B cell (primary cell): ENCODE measurements at places on chromosomes 5 and 9. TPM values are rescaled to one million over a fixed set of nuclear protein-coding genes. Genes with fewer than 3 reads are reported as not detected.
A peak's percentile ranks its signal among the peaks of the same experiment; 100 is the strongest.

DNA sequence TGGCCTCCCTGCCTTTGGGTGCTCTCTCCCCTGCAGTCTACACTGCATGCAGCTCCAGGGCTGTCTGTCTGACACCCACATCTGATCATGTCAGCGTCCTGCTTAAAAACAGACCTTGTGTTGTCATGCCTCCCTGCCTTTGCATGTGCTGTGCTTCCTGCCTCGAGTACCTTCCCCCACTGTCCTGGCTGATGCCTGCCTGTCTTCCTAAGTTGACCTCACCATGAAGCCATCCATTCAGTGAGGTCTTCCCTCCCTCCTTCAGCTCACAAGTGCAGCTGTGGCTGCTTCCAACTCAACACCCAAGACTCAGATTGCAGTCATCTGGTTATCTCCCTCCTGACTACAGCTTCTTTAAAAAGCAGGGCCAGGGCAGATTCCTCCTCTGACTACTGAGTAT is 5.5 kb downstream of the ANGPTL2 start:
- H3K36me3 ChIP-seq = no peaks in the 10 kb centered on the region
- H3K27ac ChIP-seq = no peak overlapping the region
- H3K4me3 ChIP-seq = no peak overlapping the region
- peaks cover 4% of the 10 kb centered on the region for H3K27me3 ChIP-seq
- peaks cover 26% of the 10 kb centered on the region for H3K4me1 ChIP-seq

- H3K4me1 ChIP-seq = peaks cover 15% of the 10 kb centered on the region
- H3K27me3 ChIP-seq = no peaks in the 10 kb centered on the region
- no peak overlapping the region for H3K4me3 ChIP-seq
- no peak overlapping the region for H3K27ac ChIP-seq
- no peaks in the 10 kb centered on the region for H3K36me3 ChIP-seq
- no peak for DNase-seq
These were observed 15.3 kb downstream of the TNFSF15 start for GRCh38 chr9:114790521-114790920.

GRCh38 chr5:54748527-54748926 is 231.0 kb downstream of the SNX18 start:
- H3K4me1 ChIP-seq = peaks cover 24% of the 10 kb centered on the region
- no peaks in the 10 kb centered on the region for H3K36me3 ChIP-seq
- no peak overlapping the region for H3K27ac ChIP-seq
- H3K4me3 ChIP-seq = no peak overlapping the region

- no peak for DNase-seq
- no peaks in the 10 kb centered on the region for H3K4me1 ChIP-seq
- no peaks in the 10 kb centered on the region for H3K36me3 ChIP-seq
- H3K4me3 ChIP-seq = no peak overlapping the region
These were observed 93.0 kb upstream of the PAPPA start for GRCh38 chr9:116060631-116061030.

- peaks cover 7% of the 10 kb centered on the region for H3K27me3 ChIP-seq
- no peaks in the 10 kb centered on the region for H3K4me1 ChIP-seq
- H3K27ac ChIP-seq = no peak overlapping the region
- DNase-seq = no peak
- no peak overlapping the region for H3K4me3 ChIP-seq
These were observed 118.0 kb upstream of the RAI14 start for GRCh38 chr5:34538026-34538672.

DNA sequence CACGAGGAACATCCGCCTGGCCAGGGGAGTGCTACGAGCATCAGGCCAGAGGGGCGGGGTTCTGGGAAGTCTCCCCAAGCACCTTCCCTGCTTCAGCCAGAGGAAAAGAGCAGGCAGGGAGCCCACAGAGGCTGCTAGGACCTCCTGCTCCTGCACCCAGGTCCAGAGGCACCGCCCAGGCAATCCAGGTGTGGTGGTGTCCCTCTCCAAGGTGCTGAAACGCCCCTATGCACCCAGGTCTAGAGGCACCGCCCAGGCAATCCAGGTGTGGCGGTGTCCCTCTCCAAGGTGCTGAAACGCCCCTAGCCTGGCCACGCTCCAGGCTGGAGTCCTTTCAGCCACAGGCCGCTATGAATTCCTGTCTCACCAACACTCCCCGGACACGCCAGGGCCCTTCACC is 10.7 kb upstream of the UBAC1 start:
- no peak overlapping the region for H3K27ac ChIP-seq
- H3K4me3 ChIP-seq = no peak overlapping the region
- H3K4me1 ChIP-seq = peaks cover 8% of the 10 kb centered on the region
- H3K27me3 ChIP-seq = no peaks in the 10 kb centered on the region
- DNase-seq = peak; percentile 57

DNA sequence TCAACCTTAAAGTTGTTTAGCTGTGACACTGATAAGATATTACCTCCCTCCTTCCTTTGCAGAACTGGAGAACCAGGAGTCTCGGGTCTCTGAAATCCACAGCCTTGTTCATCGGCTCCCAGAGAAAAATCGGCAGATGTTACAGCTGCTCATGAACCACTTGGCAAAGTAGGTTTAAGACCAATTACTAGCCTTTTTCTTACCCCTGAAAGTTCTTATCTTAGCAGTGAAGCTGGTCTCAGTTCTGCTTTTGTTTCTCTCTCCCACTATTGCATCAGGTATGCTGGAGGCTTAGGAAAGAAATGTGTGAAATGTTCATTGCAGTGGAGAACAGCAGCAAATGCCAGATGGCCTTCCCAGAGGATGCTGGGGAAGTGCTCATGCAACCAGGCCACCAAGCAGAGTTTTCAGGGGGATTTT is 287.4 kb downstream of the ARHGAP26 start:
- no peak overlapping the region for H3K27ac ChIP-seq
- H3K27me3 ChIP-seq = no peaks in the 10 kb centered on the region
- no peak for DNase-seq

DNA sequence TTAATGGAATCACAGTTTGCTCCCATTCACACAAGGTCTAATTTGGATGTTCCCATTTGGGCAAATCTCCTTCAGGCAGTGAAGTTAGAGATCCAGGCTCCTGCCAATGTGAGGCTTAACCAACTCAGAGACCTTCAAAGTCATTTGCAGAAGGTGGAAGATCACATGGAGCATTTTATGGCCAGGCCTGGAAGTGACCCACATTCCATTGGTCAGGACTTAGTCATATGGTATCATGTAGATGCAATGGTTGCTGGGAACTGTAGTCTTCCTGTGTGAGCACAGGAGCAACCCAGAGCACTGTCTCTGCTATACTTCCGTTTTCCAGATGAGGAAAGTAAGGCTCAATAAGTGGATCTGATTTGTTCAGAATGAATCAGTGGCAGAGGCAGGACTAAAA is 292.7 kb upstream of the SMARCA2 start:
- no peaks in the 10 kb centered on the region for H3K36me3 ChIP-seq
- no peak overlapping the region for H3K4me3 ChIP-seq
- no peaks in the 10 kb centered on the region for H3K4me1 ChIP-seq

DNA sequence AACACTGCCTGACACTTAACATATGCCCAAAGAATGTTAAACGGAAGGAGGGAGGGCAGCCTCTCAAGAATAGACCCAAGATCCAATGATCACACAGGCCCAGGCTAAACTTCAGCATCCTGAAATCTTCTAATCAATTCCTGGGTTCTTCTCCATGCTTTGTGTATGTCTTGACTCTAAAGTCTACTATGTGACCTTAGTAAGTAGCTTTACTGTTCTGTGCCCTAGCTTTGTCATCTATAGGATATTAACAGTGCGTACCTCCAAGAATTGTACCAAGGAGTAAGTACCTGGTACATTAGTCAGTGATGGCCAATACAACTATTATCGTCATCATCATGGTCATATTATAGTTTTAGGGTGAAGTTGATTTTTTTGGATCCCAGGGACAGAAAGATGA is 96.6 kb downstream of the SGCD start:
- no peaks in the 10 kb centered on the region for H3K27me3 ChIP-seq
- no peaks in the 10 kb centered on the region for H3K36me3 ChIP-seq
- no peak for DNase-seq
- no peaks in the 10 kb centered on the region for H3K4me1 ChIP-seq
- H3K27ac ChIP-seq = no peak overlapping the region
- H3K4me3 ChIP-seq = no peak overlapping the region

DNA sequence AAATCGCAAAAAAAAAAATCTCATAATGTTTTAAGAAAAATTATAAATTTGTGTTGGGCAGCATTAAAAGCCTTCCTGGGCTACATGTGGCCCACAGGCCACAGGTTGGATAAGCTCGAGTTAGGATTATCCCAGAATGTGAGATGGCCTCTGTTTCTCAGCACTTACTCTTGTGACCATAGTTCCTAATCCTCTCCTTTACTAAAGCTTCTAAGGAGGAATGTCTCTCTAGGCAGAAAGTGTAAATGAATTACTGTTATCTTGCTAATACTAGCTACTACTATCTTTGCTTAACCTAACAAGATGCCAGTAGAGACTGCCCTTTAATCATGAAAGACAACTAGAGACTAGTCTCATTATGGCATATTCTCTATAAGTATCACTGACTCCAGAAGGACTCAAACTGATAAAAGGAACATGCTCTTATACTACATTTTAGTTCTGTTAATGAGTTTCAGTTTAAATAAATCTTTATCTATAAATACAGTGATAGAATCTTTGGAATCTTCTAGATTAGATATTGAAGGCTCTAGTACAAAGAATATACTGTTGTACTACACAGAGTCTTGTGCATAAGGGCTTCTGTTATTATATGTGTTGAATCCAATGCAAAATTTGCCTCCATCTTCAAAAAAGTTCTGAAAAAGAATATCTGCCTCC is 13.8 kb downstream of the INVS start:
- no peak overlapping the region for H3K4me3 ChIP-seq
- no peak overlapping the region for H3K27ac ChIP-seq
- H3K27me3 ChIP-seq = no peaks in the 10 kb centered on the region
- no peaks in the 10 kb centered on the region for H3K4me1 ChIP-seq

DNA sequence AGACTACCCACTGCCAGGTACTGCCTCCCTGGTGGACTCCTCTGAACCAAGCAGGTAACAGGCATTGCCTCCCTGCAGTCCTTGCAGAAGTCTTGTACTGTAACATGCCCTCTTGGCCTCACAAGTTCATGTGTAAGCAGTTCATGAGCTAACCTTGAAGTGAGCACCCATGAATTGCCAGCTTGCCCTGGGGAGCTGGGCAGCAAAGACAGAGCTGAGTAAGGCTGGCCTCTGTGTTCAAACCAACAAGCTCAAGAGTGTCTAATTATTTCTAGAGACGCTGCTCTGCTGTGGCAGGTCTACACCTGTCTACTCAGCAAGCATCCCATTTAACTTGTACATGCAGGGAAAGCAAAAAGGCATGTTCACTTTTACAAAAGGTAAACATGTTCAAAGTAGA is 113.5 kb downstream of the FEM1C start:
- H3K27ac ChIP-seq = no peak overlapping the region
- DNase-seq = no peak
- H3K4me3 ChIP-seq = no peak overlapping the region
- H3K36me3 ChIP-seq = no peaks in the 10 kb centered on the region
- peaks cover 3% of the 10 kb centered on the region for H3K27me3 ChIP-seq

DNA sequence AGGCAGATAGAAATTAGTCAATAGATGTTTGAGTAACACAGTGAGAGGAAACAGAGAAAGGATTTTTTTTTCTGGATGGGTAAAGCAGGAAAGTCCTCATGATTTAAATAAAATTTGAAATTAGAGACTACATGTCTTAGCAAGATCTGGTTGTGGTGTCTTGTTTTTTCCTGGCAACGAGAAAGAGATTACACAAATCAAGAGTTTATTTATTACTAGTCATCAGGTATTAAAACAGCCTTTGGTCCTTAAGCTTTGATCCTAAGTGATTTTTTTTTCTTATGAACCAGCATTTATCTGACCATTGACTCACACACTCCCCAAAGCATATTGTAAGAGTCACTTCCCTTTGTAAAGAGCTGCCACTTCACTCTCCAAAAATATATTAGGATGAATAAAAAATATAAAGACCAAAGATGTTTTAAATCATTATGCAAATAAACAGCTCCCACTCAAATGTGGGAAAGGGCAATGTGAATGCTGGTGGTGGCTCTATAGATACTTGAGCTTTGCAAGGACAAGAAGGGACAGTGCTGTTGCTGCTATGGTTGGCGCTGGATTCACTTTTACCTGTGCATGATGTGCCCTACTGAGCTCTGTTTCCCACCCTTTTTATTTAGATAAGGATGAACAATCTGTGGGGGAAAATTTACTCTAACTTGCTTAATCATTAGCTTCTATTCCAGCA is 1726.5 kb downstream of the MAT2B start:
- H3K36me3 ChIP-seq = no peaks in the 10 kb centered on the region
- H3K27ac ChIP-seq = no peak overlapping the region
- no peaks in the 10 kb centered on the region for H3K27me3 ChIP-seq
- H3K4me1 ChIP-seq = no peaks in the 10 kb centered on the region
- no peak for DNase-seq

- no peaks in the 10 kb centered on the region for H3K4me1 ChIP-seq
- no peak overlapping the region for H3K27ac ChIP-seq
- no peak overlapping the region for H3K4me3 ChIP-seq
- no peaks in the 10 kb centered on the region for H3K36me3 ChIP-seq
- no peak for DNase-seq
These were observed 143.7 kb upstream of the SLC30A5 start for GRCh38 chr5:68950125-68950524.

GRCh38 chr9:68905129-68905528 is 108.8 kb downstream of the PRKACG start:
- no peaks in the 10 kb centered on the region for H3K4me1 ChIP-seq
- no peaks in the 10 kb centered on the region for H3K27me3 ChIP-seq
- H3K27ac ChIP-seq = no peak overlapping the region
- peaks cover 7% of the 10 kb centered on the region for H3K36me3 ChIP-seq
- DNase-seq = no peak
- no peak overlapping the region for H3K4me3 ChIP-seq

The TAF7 gene
- total RNA-seq = 119 TPM in 2 replicates

The CDH6 gene
- not detected in 2 replicates for total RNA-seq

The WHRN gene
- total RNA-seq = 95.7 and 96.6 TPM in 2 replicates

The ARHGEF39 gene
- 0.53 and 0.62 TPM in 2 replicates for total RNA-seq

The MRPL41 gene
- total RNA-seq = 70.9 and 74.9 TPM in 2 replicates

The SPINK4 gene
- not detected in 2 replicates for total RNA-seq

The ADGRD2 gene
- not detected in 2 replicates for total RNA-seq

The OTP gene
- total RNA-seq = not detected in 2 replicates

The HAPLN1 gene
- total RNA-seq = not detected in 2 replicates
